Effector CD8-positive, alpha-beta T cell (primary cell): ENCODE measurements at places on chromosomes 11 and 22.

DNA sequence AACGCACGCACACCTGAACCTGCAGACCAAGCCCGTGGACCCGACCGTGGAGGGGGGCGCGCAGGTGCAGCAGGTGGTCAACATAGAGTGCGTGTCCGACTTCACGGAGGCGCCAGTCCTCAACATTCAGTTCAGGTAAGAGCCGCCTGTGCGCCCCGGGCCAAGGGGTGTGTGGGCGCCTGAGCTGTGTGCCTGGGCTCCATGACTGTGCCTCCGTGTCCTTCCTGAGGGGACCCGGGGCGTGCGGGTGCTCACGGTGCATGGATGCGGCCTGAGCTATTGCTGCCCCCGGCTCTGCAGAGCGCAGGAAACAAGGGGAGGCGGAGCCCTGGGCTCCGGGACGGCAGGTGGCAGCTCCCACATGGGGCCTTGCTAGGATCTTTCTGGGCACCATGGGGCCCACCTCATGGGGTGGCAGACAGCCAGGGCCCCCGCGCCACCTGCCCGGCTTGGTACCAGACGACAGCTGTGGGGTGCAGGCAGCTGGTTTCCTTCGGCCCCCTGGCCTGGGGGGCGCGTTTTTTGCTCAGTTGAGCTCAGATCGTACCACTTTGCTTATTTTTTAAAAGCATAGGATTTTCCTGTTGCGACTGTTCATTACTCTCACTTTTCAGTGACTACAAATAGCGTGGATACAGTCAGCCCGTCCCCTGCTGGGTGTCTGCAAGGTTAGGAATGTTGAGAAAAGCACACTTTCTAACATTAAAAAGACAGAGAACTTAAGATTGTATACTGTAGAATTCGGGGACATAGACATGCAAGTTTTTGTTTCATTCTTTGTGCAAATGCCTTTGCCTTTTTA, 28.3 kb downstream of the MUC6 start:
- no peak for DNase-seq

- DNase-seq: no peak
Measured at GRCh38 chr11:44634401-44635281, 69.2 kb downstream of the CD82 start.

GRCh38 chr11:26953770-26954392, 40.0 kb upstream of the FIBIN start:
- DNase-seq: no peak

- no peak for DNase-seq
Measured at GRCh38 chr11:71525188-71525937, 1.7 kb upstream of the KRTAP5-7 start.

GRCh38 chr11:25068451-25068850, 571.6 kb downstream of the LUZP2 start:
- no peak for DNase-seq

DNA sequence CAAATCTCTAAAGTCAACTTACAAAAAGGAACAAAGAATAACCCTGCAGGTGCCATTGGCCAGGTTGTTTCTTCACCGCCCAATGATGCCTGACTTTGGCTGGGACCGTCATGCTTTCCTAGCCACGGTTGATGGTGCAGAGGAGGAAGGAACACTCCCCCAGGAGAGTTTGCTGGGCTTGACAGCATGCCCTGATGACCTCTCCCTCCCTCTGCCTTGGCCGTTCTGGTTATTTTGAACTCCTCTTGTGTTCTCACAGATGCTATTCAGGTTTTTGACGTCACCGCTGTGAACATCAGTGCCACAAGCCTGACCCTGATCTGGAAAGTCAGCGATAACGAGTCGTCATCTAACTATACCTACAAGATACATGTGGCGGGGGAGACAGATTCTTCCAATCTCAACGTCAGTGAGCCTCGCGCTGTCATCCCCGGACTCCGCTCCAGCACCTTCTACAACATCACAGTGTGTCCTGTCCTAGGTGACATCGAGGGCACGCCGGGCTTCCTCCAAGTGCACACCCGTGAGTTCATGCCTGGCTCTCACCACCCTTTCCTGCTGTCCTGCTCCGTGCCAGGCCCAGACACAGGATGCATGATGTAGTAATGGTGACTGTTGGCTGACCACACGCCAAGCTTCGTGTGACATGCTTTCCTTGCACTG, 89.0 kb upstream of the OR4B1 start:
- DNase-seq: no peak

- DNase-seq: no peak
Measured at GRCh38 chr22:29854432-29854831, 16.4 kb upstream of the ASCC2 start.

DNA sequence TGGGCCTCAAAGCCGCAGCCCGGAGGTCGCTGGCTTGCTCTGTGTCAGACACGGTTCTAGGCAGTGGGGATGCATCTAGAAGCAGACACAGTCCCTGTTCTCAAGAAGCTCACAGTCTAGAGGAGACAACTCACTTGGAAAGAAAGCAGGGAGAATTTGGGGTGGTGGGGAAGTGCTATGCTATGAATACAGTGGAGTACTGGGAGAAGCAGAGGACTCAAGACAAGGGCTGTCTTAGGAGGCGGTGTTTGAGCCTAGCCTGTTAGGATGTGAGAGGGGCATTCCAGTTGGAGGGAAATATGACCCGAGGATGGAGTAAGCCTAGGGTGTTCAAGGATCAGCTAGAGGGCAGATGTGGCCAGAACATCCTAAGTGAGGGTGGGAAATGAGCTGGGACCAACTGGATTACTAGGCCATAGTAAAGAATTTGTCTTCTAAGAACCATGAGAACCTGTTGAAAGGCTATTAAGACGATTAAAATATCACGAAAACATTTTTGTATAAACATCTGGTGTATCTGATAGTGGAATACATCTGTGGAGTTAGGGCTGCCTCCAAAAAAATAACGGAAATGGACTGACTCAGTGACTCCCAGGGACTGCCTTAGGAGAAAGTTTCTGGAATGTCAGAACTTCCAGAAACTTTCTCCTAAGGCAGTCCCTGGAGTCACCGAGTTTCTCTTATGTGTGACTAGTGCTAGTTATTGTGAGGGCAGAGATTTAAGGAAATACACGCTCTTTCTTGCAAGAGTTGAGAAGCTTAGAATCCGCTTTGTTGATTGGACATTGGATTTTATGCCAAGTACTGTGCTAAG, 1.1 kb upstream of the PITPNB start:
- DNase-seq: no peak
